ENCODE measurements at places on chromosomes 12 and 14. TPM values are rescaled to one million over a fixed set of nuclear protein-coding genes. Genes with fewer than 3 reads are reported as not detected.

GRCh38 chr12:32076941-32077340 is 29.7 kb upstream of the BICD1 start:
- no peak for DNase-seq

ISCA2 gene
- 17.8 TPM for total RNA-seq

DNA sequence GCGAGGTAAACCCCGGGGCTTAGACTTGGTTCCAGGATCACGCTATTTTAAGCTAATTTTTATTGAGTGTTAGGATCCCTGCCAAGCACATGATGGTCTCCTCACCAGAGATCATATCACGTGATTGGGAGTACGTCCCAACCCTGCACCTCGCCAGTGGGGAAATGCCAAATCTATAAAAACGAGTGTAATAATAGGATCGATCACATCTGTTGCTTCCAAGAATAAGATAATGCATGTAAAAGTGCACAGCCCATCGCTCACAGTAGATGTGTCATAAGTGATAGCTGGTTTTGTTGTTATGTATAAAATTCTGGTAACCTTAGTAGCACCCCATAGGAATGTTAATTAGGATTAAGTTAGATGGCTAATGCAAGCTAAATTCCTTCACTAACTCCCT is 581.0 kb upstream of the TMEM132C start:
- no peak for DNase-seq

FGD6 gene
- total RNA-seq: 5.4 TPM

OR10G3 gene
- total RNA-seq: not detected

Data from mesenteric fat pad (tissue), 1 donor.